ENCODE measurements at places on chromosomes 2 and 18.
A peak's percentile ranks its signal among the peaks of the same experiment; 100 is the strongest.

DNA sequence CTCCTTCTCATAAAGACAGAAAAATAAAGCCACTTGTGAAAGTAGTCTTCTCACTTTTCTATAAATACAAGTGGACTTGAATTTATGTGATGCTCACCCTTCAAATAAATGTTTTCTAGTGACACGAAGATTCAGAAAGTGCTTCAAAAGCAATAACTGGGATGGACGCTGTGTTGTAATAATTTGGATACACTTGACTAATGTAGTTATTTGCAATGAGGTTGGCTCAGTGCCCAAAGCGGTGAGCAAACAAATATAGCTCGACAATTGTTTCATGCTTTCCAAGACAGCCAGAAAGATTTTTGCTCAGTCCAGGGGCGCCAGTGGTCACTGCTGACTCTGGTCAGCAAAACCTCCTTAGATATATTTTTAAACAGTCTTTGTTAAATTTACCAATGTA is 278.6 kb upstream of the KLHL14 start:
- no peak for DNase-seq

DNA sequence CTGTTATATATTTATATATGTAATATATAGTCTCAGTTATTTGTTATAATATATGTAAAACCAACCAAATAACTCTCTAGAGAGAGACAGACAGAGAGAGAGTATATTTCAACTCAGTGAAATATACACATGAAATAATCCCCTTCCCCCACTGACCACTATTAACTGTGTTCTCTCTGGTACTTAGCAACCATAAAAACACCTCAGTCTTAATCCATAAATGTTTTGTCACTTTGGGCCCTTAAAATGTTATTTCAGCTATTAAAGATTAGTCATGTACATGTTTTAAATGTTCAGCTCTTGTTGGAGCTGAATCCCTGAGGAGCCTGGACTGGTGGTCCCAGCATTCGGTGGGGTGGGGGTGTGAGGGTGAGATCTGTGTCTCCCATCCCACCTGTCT is 122.2 kb upstream of the MAP3K20 start:
- peak; percentile 49 for DNase-seq

DNA sequence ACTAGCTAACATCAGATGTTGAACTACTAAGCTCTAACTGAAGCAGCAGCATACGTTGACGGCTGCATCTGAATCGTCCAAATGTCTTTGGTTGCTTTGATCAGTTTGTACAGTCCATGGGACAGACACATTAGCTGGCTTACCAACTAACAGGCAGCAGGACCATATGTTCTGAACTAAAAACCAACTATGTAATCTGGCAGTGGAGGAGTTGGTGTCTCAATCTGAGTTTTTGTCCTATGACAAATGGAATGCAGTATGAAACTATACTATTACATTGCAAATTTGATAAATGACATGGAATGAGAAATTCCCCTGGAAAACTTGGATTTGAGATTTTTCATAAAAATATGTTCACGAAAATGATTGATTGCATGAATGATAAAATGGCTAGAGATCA is 79.5 kb downstream of the EPHA4 start:
- DNase-seq, result no peak

GRCh38 chr2:127134235-127134634 is 27.3 kb upstream of the BIN1 start:
- no peak for DNase-seq

DNA sequence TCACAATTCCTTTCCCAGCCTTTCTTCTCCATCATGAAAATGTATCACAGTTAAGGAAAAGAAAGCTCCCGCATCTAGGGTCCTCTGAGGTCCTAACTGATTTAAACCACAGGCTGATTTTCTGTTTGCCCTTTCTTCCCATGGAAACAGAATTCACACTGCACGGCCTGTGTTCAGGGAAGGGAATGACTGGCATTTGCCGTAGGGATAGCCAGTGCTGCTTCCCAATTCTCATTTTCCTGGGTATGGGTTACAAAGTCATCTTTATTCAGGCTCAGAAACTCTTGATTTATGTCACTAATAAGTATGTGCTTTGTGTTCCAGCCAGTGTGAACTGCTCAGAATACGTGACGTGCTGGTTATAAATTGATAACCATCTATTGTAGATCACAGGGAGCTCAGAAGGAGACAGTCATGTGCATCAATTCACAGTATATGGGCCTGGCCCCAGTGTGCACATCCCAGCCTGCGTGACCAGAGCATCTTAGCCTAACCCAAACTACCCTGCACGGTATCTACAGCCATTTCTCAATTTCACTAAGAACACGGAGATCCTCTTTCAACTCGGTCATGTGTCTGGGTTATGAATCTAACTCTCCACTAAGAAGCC is 163.3 kb downstream of the LRRC30 start:
- DNase-seq, result no peak

DNA sequence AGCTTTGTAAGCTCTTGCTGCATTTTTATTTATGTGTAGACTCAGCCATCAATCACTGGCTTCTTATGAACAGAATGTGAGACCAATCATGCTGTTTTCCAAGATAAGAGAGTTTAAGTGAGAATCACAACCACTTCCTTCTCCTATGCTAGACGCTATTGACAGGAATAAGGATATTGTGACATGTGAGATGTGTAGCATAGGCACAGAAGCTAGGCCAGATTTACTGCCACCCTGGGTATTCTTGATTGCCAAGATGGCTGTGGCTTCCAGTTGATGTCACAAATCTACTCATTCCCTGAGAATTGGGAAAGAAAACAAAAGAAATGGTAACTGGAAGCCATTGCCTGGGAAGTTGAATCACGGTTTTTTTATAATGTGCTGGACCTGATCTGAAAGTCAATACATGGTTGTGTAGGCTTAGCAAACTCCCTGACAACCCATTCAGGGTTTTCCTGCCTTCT is 49.9 kb downstream of the RAB27B start:
- DNase-seq, result peak; percentile 42

DNA sequence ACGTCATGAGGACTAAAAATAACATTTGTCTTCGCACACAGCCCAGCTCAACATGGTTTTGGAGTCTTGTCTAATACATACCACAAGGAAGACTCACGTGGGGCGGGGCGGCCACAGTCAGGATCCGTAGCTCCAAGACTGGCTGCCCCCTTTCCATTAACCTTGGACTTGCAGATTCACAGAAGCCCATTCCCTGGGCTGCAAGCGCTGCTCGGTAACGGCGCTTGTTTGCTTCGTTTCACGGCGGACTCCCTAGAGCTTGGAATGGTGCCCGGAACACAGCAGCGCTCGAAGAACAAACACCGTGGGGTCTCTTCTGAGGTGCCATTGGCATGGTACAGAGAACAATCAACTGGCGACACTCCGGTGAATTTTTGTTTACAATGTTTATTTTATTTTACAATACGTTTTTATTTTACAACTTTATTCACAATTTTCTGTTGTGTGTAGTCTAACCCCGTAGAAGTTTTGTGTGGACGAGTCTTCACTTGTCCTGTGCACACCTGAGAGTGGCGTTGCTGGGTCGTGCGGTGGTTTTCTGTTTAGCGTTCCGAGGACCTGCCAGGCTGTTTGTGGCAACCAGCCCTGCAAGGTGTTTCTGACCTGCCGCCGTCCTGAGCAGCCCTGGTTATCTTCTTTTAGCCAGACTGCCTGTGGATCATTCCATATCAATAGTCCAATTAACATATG is 126.5 kb downstream of the GALR1 start:
- no peak for DNase-seq

- no peak for DNase-seq
Observed at GRCh38 chr2:175805442-175806124, 196.5 kb downstream of the LNPK start.

- DNase-seq, result no peak
Observed at GRCh38 chr2:206533977-206534376, 90.6 kb downstream of the ADAM23 start.

- DNase-seq, result no peak
Observed at GRCh38 chr2:231341100-231341499, 54.4 kb upstream of the B3GNT7 start.

- no peak for DNase-seq
Observed at GRCh38 chr2:45134014-45134413, 124.8 kb upstream of the SIX2 start.

GRCh38 chr2:29655391-29656086 is 265.8 kb downstream of the ALK start:
- DNase-seq, result no peak

GRCh38 chr2:239017491-239018098 is 169.7 kb downstream of the TWIST2 start:
- DNase-seq, result no peak

DNA sequence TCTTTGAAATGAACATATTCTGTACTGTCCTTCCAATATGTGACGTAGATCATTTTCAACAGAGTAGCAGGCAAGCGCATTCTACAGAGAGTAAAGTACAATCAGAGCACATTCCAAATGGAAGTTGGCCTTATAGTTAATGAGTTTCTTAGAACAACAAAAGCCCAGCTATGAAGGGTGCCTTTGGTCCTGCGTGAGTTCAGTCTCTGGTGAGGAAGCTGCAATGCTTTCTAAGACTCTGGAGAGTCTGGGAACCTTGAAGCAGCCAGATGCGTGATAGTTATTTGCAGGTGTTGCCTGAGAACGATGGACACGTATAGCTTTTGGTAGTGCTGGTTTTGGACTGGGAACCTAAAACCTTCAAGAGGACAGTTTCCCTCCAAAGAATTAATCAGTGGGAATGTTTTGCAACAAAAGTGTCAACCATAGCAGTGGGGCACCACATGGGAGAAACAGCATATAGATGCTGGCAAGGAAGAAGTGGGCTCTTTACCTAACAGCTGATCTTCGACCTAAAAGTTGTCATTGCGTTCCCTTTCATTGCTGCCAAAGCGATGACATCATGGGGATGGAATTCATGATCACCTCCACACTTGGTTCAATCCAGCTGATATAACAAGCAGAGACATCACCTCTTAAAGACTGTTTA is 9.3 kb upstream of the SNORC start:
- DNase-seq, result no peak

GRCh38 chr2:10668402-10669012 is 21.3 kb downstream of the NOL10 start:
- peak; percentile 84 for DNase-seq

- no peak for DNase-seq
Observed at GRCh38 chr2:231204581-231204980, 6.2 kb downstream of the ARMC9 start.

DNA sequence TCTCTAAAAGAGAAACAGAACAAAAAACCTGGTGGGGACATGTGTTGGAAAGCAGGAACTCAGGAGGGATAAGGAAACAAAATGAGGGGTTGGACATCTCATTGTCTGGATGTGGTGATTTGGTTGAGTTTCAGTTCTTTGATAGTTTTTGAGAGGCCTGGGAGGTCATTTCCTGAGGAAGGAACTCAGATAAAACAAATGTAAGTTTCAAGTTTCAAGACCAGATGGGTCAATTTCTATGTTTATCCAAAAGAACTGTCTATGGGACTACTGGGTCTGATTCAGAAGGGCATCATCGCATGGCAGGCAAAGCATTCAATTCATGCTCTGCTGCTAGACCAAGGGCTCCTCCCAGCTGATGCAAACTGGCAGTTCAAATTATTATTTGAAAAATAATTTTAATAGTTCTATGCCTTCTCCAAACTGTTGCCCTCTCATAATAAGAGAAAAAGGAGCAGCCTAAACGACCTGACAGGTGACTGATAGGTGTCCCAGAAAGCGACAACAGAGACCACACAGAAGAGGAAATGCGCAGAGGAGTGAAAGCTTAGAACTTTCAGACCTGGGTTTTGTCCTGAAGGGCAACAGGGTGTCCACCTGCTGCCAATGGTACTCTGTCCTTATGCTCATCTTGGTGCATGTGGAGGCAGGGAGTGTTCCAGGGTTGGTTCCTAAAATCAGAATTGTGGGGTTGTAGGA is 39.3 kb upstream of the SH3RF3 start:
- no peak for DNase-seq

DNA sequence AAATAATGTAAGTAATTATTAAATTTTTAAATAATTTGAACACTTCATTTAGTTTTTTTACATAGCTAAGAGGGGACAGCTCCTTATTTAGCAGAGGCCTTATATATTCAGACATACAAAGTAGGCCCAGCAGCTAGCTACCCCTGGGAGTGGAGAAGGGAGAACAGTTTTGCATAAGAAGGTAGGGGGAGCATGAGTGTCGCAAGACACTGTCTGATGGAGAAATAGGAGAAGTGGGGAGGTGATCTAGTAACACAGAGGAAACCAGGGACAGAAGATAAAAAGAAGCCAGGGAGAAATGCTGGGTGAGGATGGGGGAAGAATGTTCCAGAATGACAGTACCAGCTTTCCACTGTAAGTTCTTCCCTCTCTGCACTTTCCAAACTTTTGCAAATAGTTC is 16.0 kb upstream of the RGPD4 start:
- DNase-seq, result peak; percentile 5

DNA sequence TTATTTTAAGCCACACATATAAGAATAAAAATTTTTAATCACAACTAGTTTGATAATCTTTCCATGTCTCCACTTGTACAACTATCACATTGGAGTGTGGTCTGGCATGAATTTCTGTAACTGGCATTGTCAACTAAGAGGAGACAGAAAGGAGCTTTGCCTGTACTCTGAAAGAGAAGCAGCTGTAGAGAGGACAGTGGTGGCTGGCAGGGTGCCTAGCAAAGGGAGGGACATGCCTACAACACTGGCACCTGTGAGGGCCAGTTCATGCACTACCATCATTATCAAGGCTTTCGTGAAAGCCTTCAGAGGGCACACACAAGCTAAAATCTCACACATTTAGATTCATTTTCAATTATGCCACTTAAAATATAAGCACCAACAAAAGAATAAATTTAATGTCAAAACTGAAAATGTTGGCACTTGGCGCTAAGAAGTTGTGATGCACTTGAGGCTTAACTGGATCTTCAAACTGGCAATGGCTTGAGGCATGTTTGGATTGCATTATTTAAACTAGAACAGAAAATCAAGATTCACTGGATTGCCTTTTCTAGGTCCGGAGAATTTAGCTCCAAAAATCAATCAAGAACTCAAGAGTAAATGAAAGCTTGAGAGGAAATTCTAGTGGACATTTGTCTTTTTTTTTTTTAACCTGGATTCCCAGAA is 238.6 kb downstream of the ZNF385B start:
- no peak for DNase-seq

- no peak for DNase-seq
Observed at GRCh38 chr18:37598966-37599896, 33.6 kb upstream of the CELF4 start.

DNA sequence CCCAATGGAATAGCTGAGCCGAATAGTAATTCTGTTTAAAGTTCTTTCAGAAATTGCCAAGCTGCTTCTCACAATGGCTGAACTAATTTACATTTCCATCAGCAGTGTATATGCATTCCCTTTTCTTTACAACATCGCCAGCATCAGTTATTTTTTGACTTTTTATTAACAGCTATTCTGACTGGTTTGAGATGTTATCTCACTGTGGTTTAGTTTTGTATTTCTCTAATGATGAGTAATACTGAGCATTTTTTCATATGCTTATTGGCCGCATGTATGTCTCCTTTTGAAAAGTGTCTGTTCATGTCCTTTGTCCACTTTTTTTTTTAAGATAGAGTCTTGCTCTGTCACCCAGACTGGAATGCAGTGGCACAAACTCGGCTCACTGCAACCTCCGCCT is 100.7 kb downstream of the C2orf74 start:
- no peak for DNase-seq

GRCh38 chr2:59786684-59787083 is 766.8 kb downstream of the BCL11A start:
- no peak for DNase-seq

- DNase-seq, result no peak
Observed at GRCh38 chr2:32495139-32495538, 132.7 kb upstream of the TTC27 start.

GRCh38 chr2:120722568-120723421 is 12.9 kb upstream of the GLI2 start:
- no peak for DNase-seq

Measured in common myeloid progenitor, CD34-positive (primary cell).